Activated CD4-positive, alpha-beta T cell treated with anti-CD3 and anti-CD28 coated beads, Interleukin-2, amount 10 ng/mL, durations not matched to agents 7 days and 5 days (primary cell): ENCODE measurements at places on chromosomes 3 and 15. TPM values are rescaled to one million over a fixed set of nuclear protein-coding genes. Genes with fewer than 3 reads are reported as not detected.

KBTBD8 gene
- total RNA-seq: 8.3 TPM

ST8SIA2 gene
- not detected for total RNA-seq

NR2E3 gene
- total RNA-seq: not detected

PRTG gene
- not detected for total RNA-seq

ATP8B4 gene
- total RNA-seq: 6.8 TPM

SLC15A2 gene
- 2.2 TPM for total RNA-seq

TUSC7 gene
- not detected for total RNA-seq

ZNF860 gene
- total RNA-seq: not detected

AHSG gene
- total RNA-seq: not detected

ISL2 gene
- total RNA-seq: 0.54 TPM

CDCP1 gene
- total RNA-seq: 22.2 TPM

FMN1 gene
- total RNA-seq: 0.12 TPM

C2CD4A gene
- total RNA-seq: not detected

PLAAT1 gene
- total RNA-seq: not detected

GABRB3 gene
- 0.12 TPM for total RNA-seq

OXSM gene
- total RNA-seq: 9.2 TPM
